ENCODE measurements at places on chromosomes 7 and 10.

- no peak for DNase-seq
Observed at GRCh38 chr7:92206672-92207071, 27.7 kb upstream of the LRRD1 start.

DNA sequence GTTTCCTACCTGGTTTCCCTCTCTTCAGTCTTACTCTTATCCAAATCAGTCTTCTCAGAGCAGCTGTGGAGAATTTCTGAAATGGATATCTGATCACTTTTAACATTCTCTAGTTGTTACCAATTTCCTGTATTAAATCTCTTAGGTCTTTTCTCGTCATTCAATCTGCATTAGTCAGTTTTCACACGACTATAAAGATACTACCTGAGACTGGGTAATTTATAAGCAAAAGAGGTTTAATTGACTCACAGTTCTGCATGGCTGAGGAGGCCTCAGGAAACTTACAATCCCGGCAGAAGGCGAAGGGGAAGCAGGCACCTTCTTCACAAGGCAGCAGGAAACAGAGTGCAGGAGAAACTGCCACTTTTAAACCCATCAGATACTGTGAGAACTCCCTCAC, 444.8 kb downstream of the GATA3 start:
- DNase-seq: no peak

GRCh38 chr10:131555406-131555805, 243.9 kb upstream of the TCERG1L start:
- no peak for DNase-seq

- DNase-seq: no peak
Observed at GRCh38 chr10:84574102-84574501, 245.7 kb downstream of the CCSER2 start.

DNA sequence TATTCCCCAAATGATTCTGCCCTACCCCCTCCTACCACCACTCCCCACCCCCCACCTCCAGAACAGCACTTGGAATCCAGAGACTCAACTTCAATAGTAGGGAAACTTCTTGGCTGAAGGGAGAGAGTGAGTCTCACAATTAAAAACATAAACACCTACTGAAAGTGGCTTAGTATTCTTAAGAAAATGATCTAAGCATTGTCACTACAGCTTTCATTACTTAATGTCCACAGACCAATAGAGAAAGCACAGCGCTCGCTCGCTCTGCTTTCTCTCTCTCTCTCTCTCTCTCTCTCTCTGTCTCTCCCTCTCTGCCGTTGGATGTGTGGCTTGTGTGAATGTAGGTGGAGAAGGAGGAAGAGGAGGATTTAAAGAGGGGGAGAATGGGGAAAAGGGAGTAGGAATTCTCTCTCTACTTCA, 1.5 kb upstream of the SEMA3A start:
- no peak for DNase-seq

- DNase-seq: no peak
Observed at GRCh38 chr7:40694026-40694809, 559.4 kb downstream of the SUGCT start.

DNA sequence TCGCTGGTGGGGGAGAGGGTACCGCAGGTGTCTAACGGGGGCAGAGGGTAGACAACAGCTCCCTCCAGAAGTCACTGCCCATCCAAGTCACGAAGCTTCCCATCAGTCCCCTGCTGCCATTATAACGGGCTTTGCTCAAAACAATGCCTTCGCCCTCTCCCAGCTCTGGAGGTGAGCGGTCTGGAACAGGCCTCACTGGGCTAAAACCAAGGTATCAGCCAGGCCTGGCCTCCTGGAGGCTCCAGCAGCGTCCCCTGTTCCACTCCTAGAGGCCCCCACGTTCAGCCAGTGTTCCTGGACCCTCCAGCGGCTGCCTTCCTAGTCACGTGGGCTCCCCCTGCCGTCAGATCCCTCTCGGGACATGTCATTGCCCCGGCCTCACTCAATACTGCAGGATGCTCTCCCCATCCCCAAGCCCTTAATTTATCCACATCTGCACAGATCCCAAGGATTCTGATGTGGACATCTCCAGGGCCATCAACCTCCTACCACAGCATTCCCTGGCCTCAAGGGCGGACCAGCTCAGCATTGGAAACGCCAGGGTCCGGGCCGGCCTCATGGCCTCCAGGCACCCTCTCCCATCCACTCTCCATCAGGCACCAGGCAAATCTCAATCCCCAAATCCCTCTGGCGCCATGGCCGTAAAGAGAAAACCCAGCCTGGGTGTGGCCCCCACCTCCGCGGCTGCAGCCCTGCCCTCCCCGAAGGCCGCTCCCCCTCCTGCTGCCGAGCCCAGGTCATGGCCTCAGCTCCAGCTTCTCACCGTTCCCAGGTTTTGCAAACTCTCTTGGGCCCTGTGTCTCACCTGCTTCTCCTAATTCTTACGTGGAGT, 104.1 kb upstream of the FAM20C start:
- no peak for DNase-seq

DNA sequence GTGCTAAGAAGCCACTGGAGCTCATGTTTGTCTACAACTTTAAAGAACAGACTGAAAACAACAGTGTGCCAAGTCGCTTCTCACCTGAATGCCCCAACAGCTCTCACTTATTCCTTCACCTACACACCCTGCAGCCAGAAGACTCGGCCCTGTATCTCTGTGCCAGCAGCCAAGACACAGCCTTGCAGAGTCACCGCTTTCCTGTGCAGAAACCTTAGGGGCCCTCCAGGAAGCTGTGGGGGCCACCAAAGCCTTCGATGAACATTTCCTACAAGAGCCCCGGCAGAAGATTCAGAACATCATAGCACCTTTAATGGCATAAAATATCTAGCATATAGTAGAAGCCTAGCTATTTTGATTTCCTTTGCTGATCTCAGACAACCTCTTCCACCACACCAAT, 88.0 kb upstream of the PRSS58 start:
- DNase-seq: no peak

DNA sequence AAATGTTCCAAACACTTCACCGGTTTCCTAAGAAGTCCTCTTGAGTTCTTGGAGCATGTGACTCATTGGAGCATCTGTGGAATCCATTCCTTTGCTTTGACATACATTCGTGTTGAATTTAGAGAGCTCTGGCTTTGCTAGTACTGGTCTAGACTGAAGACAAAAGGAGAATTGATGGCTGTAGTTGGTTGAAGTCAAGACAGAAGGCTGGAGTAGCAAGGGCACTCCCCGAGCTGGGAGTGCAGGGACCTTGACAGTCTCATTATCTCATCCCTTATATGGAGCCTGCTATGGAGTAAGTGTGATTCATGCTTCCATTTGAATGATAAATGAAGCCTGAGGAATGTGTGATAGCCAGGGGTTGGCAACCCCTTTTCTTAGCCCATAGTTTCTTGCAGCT, 1249.1 kb downstream of the TYW1 start:
- no peak for DNase-seq

GRCh38 chr10:52801947-52802346, 29.4 kb upstream of the MBL2 start:
- DNase-seq: no peak

GRCh38 chr7:5420067-5420880, 3.4 kb downstream of the TNRC18 start:
- DNase-seq: peak; percentile 75

DNA sequence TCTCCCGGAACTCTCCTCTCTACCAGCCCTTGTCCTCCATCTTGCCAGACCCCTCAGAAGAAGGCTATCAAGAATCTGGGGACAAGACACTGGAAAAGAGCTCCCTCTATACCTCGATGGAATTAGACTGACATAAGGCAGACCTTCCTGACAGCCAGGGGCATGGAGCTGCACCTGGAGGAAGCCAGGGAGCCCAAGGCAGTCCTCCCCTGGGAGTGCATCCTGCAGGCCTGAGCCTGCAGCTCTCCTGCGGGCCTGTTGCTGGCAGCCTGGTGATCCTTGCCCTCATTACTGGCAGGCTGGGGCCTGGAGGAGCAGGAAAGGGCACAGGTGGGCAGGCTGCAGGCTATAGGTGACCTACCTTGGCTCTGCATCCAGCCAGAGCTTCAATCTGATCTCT, 323.4 kb downstream of the GRID1 start:
- DNase-seq: no peak

GRCh38 chr7:4931943-4932342, 27.0 kb downstream of the MMD2 start:
- no peak for DNase-seq

DNA sequence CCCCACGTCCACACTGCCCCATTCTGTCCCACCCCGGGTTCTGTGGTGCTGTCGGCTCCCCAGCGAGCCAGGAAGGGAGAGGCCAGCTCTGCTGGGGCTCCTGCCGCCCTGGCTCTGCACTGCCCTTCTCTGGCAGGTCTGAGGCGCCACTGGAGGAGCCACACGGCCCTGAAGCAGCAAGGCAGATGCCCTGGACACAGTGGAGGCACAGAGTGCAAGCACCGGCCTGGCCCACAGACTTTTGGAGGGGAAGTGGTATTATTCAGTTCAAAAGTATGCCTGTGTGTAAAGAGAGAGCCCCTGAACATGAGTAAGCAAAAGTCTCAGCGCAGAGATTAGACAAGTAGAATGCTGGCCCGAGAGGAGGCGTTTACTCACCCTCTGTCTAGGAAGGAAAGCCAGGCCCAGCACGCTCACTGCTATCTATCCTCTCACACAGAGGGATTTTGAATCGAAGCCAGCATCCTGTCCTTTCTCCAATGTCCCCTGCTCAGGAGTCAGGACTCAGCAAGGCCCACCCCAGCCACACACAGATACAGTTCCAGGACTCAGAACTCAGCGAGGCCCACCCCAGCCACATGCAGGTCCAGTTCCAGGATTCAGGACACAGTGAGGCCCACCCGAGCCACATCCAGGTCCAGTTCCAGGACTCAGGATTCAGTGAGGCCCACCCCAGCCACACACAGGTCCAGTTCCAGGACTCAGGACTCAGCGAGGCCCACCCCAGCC, 115.0 kb downstream of the EGFR start:
- peak; percentile 65 for DNase-seq

DNA sequence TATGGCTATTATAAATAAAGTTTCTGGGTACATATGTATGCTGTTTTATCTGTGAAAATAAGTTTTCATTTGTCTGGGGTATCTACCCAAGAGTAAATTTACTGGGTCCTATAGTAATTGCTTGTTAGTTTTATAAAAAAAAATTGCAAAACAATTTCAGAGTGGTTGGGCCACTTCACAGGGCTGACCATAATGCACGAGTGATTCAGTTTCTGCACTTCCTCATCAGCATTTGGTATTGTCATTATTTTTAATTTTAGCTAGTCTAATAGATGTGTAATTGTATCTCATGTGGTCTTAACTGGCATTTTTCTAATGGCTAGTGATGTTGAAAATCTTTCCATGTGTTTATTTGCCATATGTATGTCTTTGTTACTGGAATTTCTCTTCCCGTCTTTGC, 452.4 kb upstream of the AKR1E2 start:
- DNase-seq: no peak

DNA sequence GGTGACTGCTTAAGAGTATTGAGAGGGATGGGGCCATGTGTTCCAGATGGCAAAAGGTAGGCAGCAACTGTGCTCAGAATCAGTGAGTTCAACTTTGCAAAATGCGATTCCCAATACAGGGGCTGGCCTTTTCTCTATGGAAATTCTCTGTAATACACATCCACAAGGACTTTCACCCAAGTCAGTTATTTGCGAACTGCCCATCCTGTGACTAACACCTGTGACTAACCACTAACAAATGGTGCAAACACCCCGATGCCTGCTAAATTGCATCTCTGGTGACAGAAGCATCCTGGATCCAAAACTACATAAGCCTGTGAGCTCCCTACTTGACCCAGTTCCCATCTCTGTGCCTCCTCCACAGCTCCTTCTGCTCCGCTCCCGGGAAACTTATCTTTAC, 9.0 kb upstream of the CUZD1 start:
- no peak for DNase-seq

DNA sequence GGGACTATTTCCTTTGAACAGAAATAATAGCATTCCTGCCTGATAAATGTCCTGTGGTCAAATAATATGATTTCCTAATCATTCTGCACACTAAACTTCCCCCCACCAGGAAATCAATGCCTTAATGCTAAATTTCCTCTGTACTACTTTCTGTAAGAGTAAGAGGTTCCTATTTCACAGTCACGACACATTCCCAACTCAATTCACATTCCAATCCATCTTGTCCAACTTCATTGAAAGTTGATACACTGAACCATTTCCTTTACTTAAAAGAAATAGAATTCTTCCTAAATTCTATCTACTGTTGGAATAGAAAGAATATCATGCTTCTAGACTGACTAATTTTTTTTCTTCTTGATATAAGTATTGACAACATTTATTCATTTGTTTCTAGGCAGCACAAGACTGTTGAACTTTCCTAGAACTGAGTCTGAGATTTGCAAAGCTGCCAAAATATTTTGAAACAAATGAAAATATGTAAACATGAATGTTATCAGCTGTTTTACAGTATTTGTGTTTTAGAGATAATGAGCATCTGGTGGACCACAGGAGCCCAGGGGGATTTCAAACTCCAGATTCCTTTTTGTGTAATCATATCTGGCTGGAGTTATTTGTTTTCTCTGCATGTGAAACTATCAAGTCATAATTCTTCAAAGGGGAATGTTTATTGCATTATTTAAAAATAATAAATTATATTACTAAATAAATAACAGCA, 121.5 kb downstream of the TPST1 start:
- DNase-seq: no peak

GRCh38 chr10:93495654-93496321, 624 bp upstream of the CEP55 start:
- no peak for DNase-seq

DNA sequence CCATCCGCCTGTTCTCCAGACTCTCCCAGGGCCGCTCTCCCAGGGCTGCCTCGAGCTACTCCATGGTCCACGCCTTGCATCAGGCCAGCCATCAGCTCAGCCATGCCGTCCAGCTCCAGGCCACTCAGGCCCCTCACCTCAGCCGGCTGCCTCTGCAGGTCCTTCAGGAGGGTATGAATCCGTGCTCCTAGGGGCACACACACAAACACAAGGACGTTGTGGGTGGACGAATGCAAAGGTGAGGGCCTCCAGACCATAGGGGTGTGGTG, 449.4 kb downstream of the PTPRN2 start:
- DNase-seq: no peak

DNA sequence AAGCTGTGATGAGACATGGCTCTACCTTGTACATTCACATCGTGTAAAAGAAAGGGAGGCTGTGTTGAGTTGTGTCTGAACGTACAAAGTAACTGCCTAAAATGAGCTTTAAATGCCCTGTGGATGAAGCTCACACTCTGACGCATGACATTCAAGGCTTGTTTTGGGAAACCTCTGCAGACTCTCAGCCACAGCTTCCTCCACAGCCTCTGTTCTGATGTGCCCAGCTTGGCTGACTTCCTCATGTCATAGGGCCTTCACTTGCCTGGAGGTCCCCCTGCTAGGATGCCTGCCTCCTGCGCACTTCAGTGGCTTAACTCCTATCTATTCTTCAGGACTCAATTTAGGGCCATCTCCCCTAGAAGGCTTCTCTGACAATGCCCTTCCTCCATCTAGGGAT, 230.0 kb upstream of the HABP2 start:
- no peak for DNase-seq

GRCh38 chr7:19020062-19020461, 97.4 kb downstream of the TWIST1 start:
- DNase-seq: no peak

GRCh38 chr10:123726836-123727235, 60.7 kb downstream of the GPR26 start:
- DNase-seq: no peak

Data from upper lobe of right lung (tissue), 1 donor.